ENCODE measurements at places on chromosomes 1 and 21.

- DNase-seq: no peak
These were observed 711.7 kb upstream of the PTBP2 start for GRCh38 chr1:96009831-96010434.

- no peak for DNase-seq
These were observed 1.0 kb upstream of the FOXO6 start for GRCh38 chr1:41360074-41360785.

- DNase-seq: no peak
These were observed 31.6 kb upstream of the WDR26 start for GRCh38 chr1:224466154-224466553.

DNA sequence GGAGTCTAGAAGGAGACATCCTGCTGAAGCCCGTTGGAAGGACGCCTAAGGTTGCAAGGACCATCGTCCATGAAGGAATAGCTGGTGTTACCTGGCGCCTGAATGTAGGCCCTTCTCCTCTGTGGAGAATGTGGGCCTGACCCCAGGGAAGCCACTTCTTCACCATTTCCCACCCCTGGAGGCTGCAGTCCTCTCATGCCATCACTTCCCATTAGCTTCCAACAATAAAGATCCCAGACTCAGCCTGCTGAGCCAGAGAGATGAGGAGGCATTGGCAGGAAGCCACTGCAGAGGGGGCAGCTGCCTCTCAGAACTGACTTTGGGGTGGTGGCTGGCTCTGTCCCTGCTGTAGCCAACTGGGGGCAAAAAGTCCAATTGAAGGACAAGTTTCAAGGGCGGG, 21.3 kb upstream of the KCNE2 start:
- DNase-seq: no peak

DNA sequence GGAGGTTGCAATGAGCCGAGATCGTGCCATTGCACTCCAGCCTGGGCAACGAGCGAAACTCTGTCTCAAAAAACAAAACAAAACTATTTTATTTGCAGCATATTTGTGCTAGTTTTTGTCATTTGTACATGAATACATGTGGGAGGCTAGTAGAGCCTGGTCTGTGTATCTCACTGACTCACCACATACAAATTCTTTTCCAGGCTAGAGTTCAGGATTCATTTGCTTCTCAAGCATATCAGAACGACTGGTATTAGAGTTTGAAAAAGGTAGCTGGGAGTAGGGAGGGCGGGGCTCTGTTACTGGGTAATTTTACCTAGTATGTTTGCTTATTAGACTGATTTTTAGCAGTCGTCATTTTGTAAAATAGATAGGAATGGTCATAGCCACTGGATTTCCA, 4.5 kb upstream of the TOR3A start:
- DNase-seq: peak; percentile 82

GRCh38 chr1:230067871-230068620, 1.0 kb downstream of the GALNT2 start:
- peak; percentile 39 for DNase-seq

- no peak for DNase-seq
These were observed 268.5 kb downstream of the PTPRC start for GRCh38 chr1:198907423-198907746.

- DNase-seq: peak; percentile 93
These were observed 350.9 kb downstream of the ST6GALNAC3 start for GRCh38 chr1:76425201-76426145.

GRCh38 chr1:56939209-56939608, 26.6 kb downstream of the C8B start:
- DNase-seq: no peak

DNA sequence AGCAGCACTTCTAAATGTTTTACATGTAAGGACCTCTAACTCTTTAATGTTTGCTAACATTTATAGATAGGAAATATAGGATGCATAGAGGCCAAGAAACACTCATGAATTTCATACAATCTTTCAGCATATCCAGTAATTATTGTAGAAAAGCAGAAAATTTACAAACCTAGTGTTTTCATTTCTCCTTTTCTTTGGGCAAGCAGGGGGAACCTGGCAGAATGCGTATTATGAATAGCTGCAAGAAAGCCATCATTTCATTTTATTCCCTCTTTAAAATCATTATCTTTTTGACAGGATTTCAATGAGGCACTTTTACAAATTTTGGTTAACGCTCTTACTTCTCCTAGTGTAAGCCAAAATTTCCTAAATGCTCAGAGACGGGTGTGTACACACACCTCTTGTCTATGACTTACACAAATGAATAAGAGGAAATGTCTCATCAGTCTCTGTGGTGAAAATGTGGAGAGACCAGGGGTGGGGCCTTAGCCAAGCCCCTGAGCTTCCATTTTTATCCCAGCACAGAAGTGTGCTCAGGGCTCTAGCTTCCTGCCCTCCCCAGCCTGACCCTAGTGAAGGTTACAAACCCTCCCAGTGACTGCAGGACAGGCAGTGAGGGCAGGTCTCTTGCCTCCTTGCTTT, 91.6 kb downstream of the LRRC8C start:
- peak; percentile 9 for DNase-seq

GRCh38 chr21:26587736-26588201, 14.7 kb upstream of the CYYR1 start:
- peak; percentile 78 for DNase-seq

DNA sequence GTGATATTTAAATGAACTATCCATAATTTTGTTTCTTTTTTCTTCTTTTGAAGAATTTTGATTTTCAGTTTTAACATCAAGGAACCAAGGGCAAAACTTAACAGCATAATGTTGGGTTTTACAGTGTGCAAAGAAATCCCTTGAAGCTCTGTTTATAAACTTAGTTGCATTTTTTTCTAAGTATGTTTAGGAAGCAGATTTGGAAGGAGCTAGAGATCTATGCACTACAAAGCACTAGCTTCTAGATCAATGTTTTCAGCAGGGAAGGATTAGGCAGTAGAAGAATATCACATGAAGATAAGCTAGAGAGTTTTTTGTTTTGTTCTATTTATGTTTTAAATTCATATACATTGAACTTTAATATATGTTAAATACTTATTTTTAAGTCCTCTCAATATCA, 250.6 kb upstream of the C1orf105 start:
- DNase-seq: no peak

GRCh38 chr1:41751804-41752513, 166.8 kb downstream of the HIVEP3 start:
- peak; percentile 93 for DNase-seq

DNA sequence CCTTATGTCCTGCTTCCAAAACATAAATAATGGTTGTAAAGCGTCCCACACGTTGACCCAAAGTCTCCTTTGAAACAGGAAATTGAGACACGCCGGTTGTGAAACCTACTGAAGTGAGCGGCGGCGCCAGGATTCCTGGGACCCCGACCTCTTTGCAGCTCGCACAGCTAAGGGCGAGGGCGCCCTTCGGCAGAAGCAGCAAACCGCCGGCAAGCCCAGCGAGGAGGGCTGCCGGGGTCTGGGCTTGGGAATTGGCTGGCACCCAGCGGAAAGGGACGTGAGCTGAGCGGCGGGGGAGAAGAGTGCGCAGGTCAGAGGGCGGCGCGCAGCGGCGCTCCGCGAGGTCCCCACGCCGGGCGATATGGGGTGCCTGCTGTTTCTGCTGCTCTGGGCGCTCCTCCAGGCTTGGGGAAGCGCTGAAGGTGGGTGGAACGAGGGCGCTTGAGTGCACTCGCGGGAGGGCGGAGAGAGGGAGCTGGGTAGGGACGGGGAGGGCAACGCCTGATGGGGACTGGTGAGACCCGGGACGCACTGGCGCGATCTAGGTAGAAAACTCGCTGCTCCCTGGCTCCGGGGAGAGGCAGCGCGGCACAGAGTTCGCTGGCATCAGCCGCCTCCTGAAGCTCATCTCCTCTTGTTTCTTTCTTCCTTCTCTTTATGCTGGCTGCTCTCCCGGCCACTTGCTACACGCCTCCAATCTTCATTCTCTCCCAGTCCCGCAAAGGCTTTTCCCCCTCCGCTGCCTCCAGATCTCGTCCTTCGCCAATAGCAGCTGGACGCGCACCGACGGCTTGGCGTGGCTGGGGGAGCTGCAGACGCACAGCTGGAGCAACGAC, at the start of gene CD1D:
Gene CD1D (plus strand): TSS at position 155 of the 836 bp plus-strand sequence. CDS start 207 bp downstream, at position 362.
- peak; percentile 82 for DNase-seq

DNA sequence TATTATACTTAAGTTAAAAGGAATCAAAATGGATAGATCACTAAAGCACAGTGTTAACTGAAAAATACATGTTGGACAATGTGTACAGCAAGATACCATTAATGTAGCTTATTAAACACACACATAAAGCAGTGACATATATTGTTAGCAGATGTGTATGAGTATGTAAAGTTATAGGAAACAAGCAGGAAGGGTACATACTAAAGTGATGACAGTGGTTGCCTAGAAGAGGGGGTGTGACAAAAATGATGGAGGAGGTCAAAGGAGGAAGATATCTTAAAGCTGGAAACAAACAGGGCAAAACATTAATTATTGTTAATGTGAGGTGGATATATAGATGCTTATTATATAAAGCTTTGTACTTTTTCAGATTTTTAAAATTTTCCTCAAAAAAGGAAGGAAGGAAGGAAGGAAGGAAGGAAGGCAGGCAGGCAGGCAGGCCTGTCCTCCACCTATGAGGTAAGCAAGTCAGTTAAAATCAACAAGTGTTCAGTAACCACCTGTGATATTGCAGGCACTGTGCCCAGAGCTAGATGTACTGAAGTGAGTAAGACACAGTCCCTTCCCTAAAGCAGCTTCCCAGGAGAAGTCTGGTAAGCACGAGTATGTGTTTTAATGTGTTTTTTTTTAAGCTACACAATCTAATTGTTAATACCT, 252.9 kb upstream of the NR5A2 start:
- peak; percentile 64 for DNase-seq

- no peak for DNase-seq
These were observed 1.2 kb upstream of the SLC25A33 start for GRCh38 chr1:9537863-9538668.

DNA sequence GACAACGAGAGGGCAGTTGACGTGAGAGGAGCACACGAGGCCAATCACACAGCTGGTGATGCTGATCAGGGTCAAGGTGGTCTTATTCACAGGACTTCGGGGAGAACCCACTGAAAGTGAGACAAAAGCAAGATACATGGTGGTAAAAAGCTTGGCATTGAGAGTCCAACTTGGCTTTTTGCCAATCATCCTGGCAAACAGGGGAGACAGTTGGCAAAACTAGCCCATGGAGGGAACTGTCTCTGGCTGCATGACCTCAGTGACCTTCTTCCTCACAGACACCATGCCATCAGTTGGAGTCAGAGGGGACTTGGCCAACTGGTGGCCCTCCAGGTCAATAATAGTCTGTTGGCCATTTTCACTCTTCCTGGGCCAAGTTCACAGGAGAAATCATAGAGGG, 139.9 kb downstream of the ASTN1 start:
- DNase-seq: no peak

DNA sequence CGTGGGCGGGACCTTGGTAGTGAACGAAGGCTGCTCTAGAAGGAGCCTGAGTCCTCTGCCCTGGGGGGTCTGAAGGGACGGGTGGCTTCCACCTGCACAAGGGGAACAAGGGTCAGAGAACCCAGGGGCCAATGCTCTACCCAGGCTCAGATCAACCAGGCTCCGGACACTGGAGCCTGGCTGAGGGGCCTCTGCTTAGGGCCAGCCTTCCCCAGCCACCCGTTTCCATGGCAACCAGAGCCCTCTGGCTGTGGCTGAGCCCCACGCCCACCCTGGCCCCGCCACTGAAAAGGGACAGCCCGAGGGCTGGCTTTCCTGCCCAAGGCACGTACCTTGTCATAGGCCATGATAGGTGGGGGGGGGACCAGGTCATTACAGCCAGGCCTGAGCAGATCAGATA, 724.6 kb downstream of the PTPRU start:
- DNase-seq: no peak

GRCh38 chr1:33876970-33877650, 13.2 kb downstream of the HMGB4 start:
- no peak for DNase-seq

- no peak for DNase-seq
These were observed 6.3 kb downstream of the EXTL1 start for GRCh38 chr1:26027716-26028489.

GRCh38 chr1:229841230-229841629, 215.2 kb downstream of the URB2 start:
- DNase-seq: no peak

DNA sequence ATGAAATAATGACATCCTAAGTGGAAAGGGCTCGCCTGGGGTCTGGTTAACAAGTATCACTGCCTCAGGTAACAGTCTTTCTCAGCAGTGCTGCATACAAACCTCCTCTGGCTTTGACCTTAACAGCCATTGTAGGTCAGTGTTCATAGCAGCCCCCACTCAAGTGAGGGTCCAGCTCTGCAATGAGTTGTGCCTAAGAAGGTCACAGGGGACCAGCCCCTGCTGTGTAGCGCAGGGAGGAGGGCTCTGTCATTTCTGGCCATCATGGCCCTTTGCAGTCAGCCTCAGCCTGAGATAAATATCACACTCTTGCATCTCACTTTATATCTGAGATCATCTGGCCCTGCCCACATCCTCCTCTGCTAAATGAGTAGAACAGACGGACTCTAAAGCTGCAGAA, 18.1 kb upstream of the MYSM1 start:
- no peak for DNase-seq

DNA sequence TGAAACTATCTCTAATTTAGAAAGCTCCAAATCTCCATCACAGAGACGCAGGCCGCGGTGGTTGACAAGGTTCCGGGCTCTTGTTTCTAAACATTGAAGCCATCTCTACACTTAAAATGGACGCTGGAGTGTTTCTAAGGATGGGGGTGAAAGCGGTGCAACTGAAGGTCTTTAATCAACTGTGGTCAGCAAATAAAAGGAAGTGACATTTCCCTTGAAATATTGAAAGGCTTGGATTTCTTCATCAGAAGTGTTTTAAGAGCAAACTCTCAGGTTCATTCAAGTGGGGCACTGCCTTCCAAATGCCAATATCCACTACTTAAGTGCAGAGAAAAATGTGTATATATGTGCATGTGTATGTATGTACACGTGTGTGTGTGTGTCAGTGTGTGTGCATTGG, 117.3 kb downstream of the KAZN start:
- no peak for DNase-seq

GRCh38 chr21:46189959-46190490, 5.8 kb upstream of the SPATC1L start:
- DNase-seq: no peak

GRCh38 chr1:203644661-203645510, 18.3 kb downstream of the ATP2B4 start:
- no peak for DNase-seq

DNA sequence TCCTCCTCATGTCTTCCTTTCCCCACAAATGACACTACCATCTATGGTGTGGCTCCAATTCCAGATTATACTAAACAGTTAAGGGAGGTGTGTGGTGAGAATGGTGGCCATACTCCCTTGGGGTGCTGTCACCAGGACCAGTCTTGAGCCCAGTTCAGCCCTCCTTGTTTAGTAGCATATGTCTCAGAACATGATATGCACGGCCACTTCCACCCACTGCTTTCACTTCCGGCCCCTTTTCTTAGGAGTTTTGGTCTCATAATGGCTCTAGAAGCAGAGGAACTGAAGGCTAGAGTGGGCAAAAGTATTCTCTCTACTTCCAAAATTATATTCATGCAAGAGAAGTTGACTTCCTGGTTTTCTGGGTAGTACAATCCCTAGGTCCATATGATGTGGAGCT, 45.3 kb upstream of the CACNA1E start:
- no peak for DNase-seq

- DNase-seq: peak; percentile 86
These were observed 7.5 kb downstream of the S100A11 start for GRCh38 chr1:152029144-152029928.
